ENCODE measurements at places on chromosomes 1 and 21.

DNA sequence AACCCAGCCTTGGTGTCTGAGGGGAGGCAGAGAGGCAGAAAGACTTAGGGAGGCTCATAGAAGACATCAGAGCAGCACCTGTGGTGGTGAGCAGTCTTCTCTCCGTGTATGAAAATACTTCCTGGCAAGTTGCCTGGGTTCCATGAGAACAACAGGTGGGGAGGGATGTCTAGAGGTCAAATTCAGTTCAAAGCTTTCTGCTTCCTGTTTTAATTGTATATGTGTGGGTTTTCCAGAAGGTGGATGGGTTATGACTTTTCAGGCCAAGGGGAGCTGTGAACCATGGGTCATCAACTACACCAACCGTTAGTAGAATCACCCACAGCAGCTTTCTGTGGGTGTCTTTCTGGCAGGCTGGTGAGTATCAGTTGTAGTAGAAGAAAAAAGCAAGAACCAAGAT lies 4.1 kb upstream of the FCRL2 start:
- DNase-seq: peak; percentile 13

GRCh38 chr1:89519779-89520358 lies 4.8 kb upstream of the LRRC8B start:
- peak; percentile 27 for DNase-seq

GRCh38 chr1:77825131-77825709 lies 45.8 kb downstream of the MIGA1 start:
- DNase-seq: peak; percentile 52

- peak; percentile 85 for DNase-seq
Observed at GRCh38 chr1:201916649-201917249, 28.1 kb downstream of the SHISA4 start.

- DNase-seq: peak; percentile 2
Observed at GRCh38 chr1:112461200-112461871, 47.4 kb upstream of the WNT2B start.

DNA sequence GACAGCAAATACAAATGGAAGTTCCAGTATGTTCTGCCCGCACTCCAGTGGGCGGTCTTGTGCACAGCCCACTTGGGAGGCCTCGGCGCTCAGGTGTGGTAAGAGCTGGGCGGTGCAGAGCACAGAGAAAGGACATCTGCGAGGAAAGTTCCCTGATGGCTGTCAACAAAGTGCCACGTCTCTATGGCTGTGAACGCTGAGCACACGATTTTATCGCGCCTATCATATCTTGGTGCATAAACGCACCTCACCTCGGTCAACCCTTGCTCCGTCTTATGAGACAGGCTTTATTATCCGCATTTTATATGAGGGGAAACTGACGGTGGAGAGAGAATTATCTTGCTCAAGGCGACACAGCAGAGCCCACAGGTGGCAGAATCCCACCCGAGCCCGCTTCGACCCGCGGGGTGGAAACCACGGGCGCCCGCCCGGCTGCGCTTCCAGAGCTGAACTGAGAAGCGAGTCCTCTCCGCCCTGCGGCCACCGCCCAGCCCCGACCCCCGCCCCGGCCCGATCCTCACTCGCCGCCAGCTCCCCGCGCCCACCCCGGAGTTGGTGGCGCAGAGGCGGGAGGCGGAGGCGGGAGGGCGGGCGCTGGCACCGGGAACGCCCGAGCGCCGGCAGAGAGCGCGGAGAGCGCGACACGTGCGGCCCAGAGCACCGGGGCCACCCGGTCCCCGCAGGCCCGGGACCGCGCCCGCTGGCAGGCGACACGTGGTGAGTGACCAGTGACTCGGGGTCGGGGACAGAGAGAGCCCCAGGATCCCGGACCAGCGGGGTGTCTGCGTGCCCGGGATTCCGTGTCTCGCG lies at the start of gene IL12RB2:
Gene IL12RB2, plus strand, starts transcription at position 623 of the 810 bp plus-strand sequence. CDS start 12,496 bp downstream, outside the sequence.
- peak; percentile 29 for DNase-seq

- peak; percentile 50 for DNase-seq
Observed at GRCh38 chr1:35452106-35452774, 105.0 kb downstream of the KIAA0319L start.

DNA sequence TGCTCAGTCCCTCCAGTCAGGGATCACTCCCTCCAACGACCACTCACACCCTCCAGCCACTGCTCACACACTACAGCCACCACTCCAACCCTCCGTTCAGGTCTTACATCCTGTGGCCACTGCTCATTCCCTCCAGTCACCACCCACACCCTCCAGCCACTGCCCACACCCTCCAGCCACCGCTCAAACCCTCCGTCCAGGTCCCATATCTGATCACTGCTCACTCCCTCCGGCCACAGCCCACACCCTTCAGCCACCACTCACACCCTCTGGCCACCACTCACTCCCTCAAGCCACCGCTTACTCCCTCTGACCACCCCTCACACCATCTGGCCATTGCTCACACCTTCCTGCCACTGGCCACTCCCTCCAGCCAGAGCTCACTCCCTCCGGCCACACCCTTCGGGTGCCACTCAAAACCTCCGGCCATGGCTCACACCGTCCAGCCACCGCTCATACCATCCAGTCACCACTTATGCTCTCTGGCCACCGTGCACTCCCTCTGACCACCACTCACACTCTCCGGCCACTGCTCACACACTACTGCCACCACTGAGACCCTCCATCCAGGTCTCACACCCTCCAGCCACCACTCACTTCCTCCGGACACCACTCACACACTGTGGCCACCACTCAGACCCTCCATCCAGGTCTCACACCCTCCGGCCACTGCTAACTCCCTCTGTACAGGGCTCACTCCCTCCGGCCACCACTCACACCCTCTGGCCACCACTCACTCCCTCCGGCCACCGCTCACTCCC lies 4.7 kb upstream of the TFF1 start:
- DNase-seq: no peak

- peak; percentile 65 for DNase-seq
Observed at GRCh38 chr1:196550731-196551130, 57.5 kb downstream of the KCNT2 start.

DNA sequence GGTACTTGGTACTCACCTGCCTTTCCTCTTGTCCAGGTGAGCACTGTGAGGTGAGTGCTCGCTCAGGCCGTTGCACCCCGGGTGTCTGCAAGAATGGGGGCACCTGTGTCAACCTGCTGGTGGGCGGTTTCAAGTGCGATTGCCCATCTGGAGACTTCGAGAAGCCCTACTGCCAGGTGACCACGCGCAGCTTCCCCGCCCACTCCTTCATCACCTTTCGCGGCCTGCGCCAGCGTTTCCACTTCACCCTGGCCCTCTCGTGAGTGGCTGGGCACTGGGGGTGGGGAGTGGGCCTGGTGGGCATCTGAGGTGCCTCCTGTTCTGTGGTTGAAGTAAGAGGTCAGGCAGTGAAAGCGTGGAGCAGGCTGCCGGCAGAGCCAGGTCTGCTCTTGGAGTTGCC lies 11.7 kb downstream of the CELSR2 start:
- DNase-seq: no peak

DNA sequence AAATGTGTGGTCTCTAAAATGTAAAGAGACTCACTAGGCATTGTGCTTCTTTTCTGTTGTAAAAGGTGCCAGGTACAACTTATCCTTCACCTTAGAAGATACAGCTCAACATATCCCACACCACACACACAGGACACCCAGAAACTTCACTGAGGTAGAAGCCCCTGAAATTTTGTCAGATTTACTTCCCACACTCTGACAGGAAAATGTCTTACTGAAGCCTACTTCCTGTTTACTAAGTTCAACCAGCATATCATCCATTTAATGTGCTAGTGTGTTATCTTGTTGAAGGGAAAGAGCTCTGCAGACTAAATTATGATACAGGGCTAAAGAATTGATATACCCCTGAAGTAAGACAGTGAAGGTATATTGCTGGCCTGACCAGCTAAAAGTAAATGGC lies 39.9 kb upstream of the INSL5 start:
- DNase-seq: peak; percentile 6

- DNase-seq: peak; percentile 43
Observed at GRCh38 chr1:240462766-240463395, 149.1 kb downstream of the GREM2 start.

- DNase-seq: no peak
Observed at GRCh38 chr1:58551186-58552140, 4.9 kb upstream of the OMA1 start.

DNA sequence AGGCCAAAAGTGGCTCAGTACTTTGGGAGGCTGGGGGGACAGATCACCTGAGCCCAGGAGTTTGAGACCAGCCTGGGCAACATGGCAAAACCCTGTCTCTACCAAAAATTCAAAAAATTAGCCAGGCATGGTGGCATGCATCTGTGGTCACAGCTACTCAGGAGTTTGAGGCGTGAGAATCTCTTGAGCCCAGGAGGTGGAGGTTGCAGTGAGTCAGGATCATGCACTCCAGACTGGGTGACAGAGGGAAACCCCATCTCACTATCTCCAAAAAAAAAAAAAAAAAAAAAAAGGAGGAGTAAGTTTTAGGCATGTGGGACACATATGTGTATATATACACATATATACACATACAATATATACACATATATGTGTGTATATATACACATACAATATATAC lies 165.3 kb upstream of the DPYD start:
- no peak for DNase-seq

DNA sequence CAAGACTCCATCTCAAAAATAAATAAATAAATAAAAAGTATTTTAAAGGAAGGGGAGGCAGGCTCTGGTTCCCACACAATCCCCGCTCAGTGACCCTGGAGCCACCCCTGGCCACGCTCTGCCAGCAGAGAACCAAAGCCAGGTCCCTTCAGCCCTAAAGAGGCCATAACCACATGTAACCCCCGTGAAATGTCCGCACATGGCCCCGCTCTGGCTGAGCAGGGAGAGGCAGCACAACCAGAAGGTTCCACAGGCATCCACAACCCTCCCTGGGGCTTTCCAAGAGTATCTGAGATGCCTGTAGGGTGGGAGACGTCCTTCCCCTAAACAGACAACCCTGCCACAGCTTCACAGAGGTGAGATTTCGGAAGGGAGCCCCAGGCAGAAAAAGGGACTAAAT lies 1.4 kb upstream of the ARF1 start:
- DNase-seq: no peak

GRCh38 chr1:36654586-36654985 lies 171.9 kb upstream of the CSF3R start:
- DNase-seq: no peak

- no peak for DNase-seq
Observed at GRCh38 chr1:58768191-58768731, 15.6 kb downstream of the JUN start.

DNA sequence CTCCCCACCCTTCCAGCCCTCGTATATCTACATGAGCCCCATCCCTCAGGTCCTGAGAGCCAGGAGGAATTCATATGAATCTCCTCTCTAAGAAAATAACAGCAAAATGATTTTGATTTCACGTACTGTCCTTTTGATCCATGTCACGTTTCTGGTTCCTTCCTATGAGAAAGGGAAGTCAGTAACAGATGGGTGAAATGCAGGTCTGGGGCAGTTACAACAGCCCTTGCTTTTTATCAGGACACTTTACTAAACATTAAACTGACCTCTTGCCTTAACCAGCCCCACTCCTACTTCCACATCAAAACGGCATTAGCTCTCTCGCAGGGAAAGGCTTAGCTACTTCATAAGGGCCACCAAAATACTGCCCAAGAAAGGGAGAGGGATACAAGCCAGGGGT lies 59.0 kb downstream of the SPATA46 start:
- DNase-seq: no peak

DNA sequence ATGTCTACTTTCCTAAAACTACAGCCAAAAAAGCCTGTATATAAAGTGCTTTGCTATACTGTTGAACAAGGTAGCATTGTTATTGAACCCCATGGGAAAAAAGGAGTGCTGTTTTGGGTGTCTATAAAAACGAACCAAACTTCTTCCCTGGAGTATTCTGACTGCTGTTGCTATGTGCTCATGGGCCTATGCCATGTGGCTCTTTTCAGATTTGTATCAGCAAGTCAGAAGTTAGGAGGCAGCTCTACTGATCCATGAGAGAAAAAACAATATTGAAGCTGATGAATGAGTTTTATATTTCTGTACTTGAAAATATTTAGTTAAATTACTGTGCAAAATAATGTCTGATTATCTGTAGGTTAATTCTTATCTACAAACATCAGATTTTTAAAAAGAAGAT lies 66.5 kb downstream of the ADGRL2 start:
- DNase-seq: no peak

DNA sequence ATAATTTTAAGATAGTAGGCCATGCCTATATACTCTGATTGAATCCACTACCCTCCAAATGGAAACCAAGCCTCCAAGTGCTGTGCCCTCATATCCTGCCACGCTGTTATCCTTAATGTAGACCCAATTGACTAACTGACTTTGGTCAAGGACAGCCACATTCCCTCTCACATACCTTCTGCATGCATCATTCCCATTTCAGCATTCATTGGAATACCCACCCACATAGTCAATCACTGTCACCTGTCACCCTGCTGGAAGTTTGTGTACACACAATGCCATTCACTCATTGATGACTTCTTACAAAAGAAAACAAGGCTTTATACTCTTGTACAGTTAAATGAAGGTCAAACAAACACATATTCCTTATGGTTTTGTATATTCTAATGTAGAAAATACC lies 221.1 kb upstream of the PBX1 start:
- no peak for DNase-seq

DNA sequence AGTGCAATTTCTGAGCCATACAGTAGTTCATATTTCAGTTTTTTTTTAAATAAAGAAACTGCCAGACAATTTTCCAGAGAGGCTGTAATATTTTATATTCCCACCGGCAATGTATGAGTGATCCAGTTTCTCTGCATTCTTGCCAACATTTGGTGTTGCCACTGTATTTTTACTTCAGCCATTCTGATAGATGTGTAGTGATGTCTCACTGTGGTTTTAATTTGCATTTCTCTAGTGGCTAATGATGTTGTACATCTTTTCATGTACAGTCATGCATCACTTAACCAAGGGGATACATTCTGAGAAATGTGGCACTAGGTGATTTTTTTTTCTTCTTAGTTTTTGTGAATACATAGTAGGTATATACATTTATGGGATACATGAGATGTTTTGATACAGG lies 99.6 kb downstream of the CENPF start:
- no peak for DNase-seq

DNA sequence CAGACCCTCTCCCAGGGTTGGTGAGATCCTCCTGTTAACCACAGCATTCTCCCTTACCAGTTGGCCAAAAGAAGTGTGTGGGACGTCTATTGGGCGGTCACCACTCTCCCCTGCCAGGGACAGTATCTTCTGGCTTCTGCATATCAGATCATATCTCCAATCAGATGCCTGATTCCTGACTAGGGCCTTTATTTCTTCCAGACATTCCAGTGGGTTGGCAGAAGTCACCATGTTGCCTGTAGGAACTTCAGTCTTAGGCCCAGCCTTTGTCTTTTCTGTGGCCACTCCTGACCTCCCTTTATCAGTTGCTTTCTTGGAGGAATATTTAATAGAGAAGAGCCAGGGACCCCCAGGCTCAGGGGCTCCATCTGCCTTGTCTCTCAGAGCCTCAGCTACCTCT lies 130.4 kb upstream of the F3 start:
- no peak for DNase-seq
